Thymus (tissue), 14 donors: ENCODE measurements at places on chromosomes 7 and 10. TPM values are rescaled to one million over a fixed set of nuclear protein-coding genes. Genes with fewer than 3 reads are reported as not detected.

The PON3 gene
- 5.5 TPM for polyA plus RNA-seq

The FGFR2 gene
- polyA plus RNA-seq = 26.2 TPM

The KNDC1 gene
- 0.02 TPM for polyA plus RNA-seq

The RTKN2 gene
- polyA plus RNA-seq = 6.2 TPM

The GDF2 gene
- 0.02 TPM for polyA plus RNA-seq

The POLR2J3 gene
- 75.2 TPM for polyA plus RNA-seq

The TMEM213 gene
- polyA plus RNA-seq = 0.25 TPM

The SPDYE5 gene
- polyA plus RNA-seq = 0.09 TPM

The MRLN gene
- 2.0 TPM for polyA plus RNA-seq
